Right ventricle myocardium inferior (tissue), 1 donor: ENCODE measurements at places on chromosomes 1 and 21. TPM values are rescaled to one million over a fixed set of nuclear protein-coding genes. Genes with fewer than 3 reads are reported as not detected.

Gene SERTAD4
- 5.1 TPM for total RNA-seq

Gene TNFRSF25
- total RNA-seq, result 11.4 TPM

Gene DENND2D
- total RNA-seq, result 3.5 TPM

Gene RCSD1
- total RNA-seq, result 41.6 TPM

- DNase-seq, result no peak
Observed at GRCh38 chr21:36306872-36307534, 13.0 kb upstream of the MORC3 start.

DNA sequence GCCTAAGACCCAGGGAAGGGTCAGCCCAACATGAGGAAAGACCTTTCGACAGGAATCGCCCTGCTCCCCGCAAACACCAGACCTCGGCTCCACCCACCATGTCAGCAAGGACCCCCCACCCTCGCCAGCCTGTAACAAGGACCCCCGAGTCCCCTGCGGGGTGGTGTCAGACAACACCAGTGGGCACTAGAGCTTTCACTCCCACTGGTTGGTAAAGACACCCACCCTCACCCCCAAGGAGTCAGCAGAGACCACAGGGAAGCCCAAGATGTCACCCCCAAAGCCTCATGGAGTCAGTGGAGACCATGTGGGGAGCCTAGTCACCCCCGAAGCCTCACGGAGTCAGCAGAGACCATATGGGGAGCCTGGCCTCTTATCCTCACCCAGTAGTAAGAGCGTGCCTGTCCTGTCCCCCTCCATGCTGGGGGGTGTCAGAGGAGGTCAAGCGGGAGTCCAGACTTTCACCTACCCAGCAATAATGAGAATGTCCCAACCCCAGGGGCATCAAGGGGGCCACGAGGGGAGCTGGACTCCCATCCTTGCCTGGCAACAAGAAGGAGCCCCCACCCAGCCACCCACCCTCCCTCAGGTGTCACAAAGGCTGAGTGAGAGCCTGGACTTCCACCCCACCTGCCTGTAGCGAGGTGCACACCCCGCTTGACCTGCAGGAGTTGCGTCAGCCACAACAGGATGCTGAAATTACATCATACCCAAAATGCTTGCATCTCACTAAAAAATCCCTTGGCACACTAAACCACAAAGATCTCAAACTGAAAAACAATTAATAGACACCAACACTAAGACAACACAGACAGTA, 24.8 kb downstream of the SLC19A1 start:
- peak; percentile 70 for DNase-seq

GRCh38 chr1:44642255-44642654, 32.0 kb downstream of the TMEM53 start:
- no peak for DNase-seq
